ENCODE measurements at places on chromosomes 11 and 22.
A peak's percentile ranks its signal among the peaks of the same experiment; 100 is the strongest.

GRCh38 chr22:24950272-24950902 is 2.1 kb upstream of the KIAA1671 start:
- peak; percentile 78 for DNase-seq

DNA sequence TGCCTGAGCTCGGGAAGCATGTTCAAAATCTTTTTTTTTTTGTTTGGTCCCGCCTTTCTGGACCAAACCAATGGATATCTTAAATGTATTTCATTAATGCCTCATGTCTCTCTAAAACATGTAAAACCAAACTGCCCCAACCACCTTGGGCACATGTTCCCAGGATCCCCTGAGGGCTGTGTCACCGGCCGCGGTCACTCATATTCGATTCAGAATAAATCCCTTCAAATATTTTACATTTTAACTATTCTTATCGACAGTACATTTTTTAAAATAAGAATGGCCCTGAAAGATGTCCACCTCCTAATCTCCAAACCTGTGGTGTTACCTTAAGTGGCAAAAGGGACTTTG is 2.1 kb downstream of the RNH1 start:
- no peak for DNase-seq

DNA sequence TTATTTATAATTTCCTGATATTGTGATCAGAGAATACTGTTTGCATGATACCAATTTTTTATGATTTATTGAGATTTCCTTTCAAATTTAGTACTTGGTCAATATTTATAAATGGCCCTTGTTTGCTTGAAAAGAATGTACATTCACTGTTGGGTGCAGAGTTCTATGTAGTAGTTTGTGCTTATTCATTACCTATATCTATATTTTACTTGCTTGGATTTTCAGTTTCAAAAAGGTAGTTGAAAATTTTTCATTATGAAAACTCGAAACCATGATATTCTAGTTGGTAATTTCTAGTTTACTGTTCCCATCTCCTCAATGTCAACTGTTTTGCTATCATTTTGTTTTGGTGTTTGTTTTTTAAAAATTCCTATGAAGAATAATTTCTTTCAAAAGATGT is 155.7 kb downstream of the AASDHPPT start:
- no peak for DNase-seq

DNA sequence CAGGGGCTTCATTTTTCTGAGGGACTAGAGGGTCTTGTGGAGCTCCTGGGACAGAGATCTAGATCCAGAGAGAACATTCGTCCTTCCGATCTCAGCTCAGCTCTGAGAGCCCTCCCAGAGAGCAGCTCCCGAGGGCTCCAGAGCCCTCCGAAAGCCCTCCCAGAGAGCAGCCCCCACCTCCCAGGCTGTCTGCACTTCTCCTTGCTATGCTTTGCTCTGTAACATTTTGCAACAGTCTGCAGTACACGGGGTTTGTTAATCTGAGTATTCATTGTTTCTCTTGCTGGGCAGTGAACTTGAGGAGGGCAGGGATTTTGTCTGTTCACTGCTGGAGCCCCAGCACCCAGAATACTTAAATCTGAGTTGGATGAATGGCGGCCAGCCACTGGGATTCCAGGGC is 2.6 kb downstream of the GGA1 start:
- DNase-seq = no peak

DNA sequence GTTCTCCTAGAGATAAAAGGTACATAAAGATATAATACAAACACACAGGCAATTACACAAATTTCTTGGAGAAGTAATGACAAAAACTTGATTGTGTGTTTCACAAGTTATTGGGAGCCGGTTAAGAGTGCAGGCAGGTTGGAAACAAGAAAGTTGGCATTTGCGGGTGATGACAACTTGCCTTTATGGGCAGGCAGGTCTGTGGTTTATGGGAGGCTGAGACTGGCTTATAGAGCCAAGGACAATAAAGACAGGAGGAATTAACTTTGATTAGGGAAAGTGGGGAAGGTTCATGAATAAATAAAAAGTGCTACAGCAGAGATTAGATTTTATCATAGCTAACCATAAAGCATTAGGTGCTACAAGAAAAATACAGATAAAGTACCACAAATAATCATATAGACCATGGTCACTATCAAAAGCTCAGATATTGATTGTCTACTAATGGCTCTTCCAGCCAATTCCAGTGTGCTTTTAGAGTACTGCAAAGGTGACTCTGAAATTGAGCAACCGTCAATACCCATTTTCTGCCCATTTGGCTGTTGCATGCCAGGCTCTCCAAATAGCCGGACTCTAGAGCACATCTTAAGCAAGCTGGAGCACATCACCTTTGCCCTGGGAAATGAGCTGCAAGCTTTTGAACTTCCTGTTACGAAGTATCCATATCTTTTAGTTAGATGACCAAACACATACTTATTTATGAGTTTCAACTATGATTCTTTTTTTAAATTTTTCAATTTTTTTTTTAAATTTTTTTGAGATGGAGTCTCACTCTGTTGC is 33.9 kb upstream of the GAB2 start:
- DNase-seq = no peak

Measured in SW480 (cell line).